Myometrial cell (primary cell): ENCODE measurements at places on chromosomes 5 and 9. TPM values are rescaled to one million over a fixed set of nuclear protein-coding genes. Genes with fewer than 3 reads are reported as not detected.

The PIK3R1 gene
- 8.1 and 12.6 TPM in 2 replicates for total RNA-seq

The SH3TC2 gene
- total RNA-seq, result 1.2 and 1.4 TPM in 2 replicates

The LRRC70 gene
- under 0.01 TPM in 1 of 2 replicates, not detected in the other for total RNA-seq

The INVS gene
- 9.5 and 13.5 TPM in 2 replicates for total RNA-seq

The DNAH5 gene
- total RNA-seq, result 0.89 and 1.2 TPM in 2 replicates

The RNF130 gene
- 19.6 and 26.4 TPM in 2 replicates for total RNA-seq

The AGXT2 gene
- total RNA-seq, result not detected in 2 replicates

The PCDHGA10 gene
- 4.3 and 4.6 TPM in 2 replicates for total RNA-seq

The TMEM174 gene
- not detected in 2 replicates for total RNA-seq

The CDO1 gene
- 1.7 and 4.6 TPM in 2 replicates for total RNA-seq

The IL31RA gene
- total RNA-seq, result 1.1 and 2.3 TPM in 2 replicates

The ARSI gene
- 1.2 and 1.8 TPM in 2 replicates for total RNA-seq

The C5orf47 gene
- not detected in 2 replicates for total RNA-seq

The CENPP gene
- 3.0 and 4.0 TPM in 2 replicates for total RNA-seq

The TAF11L8 gene
- not detected in 2 replicates for total RNA-seq

The PHF24 gene
- not detected in 2 replicates for total RNA-seq
